Prostate gland (tissue), 2 donors: ENCODE measurements at places on chromosomes 12 and 14. TPM values are rescaled to one million over a fixed set of nuclear protein-coding genes. Genes with fewer than 3 reads are reported as not detected.
A peak's percentile ranks its signal among the peaks of the same experiment; 100 is the strongest.

DNA sequence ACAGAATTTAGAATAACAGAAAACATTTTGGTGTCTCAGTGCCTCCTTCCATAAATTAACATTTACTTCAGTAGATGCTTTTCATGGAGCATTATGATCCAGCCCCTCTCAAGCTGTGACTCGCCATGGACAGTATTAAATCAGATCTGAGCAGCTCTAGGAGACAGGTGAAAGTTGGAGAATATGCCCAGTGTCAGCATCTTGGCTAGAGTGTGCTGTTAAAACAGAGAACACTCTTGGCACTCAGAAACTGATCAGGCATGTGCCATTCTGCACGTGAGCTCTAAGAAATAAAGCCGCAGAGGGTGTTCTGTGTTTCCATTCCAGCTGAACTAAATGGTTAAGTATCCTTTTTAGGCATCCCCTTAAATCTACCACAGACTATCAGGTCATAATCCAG is 68.0 kb downstream of the DIP2B start:
- peak; percentile 12 for DNase-seq

- DNase-seq, result no peak
These were observed 7.2 kb downstream of the MFAP5 start for GRCh38 chr12:8655421-8655820.

- DNase-seq, result no peak
These were observed 8.2 kb downstream of the ALDH1L2 start for GRCh38 chr12:105076098-105076497.

Gene ZFHX2
- total RNA-seq, result 3.1 TPM

- DNase-seq, result no peak
These were observed 20.1 kb upstream of the CERS5 start for GRCh38 chr12:50187084-50187900.

Gene P2RX2
- 8.2 TPM for total RNA-seq

DNA sequence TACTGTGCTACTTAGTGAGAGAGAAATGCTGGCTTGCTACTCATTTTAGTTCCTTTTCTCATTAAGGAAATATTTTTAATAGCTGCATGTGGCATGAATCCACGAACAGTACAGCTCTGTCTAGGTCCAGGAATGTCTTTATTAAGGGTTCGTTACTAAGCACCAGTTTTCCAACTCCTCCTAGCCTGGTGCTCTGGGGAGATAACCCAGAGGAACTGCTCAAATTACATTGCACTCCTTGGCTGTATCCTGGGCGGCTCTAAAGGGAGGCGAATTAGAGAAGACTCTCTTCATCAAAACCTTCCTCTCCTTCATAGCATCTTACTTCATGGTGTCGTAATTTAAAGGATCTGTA is 101.3 kb downstream of the PPM1A start:
- no peak for DNase-seq

Gene SDR9C7
- not detected for total RNA-seq

DNA sequence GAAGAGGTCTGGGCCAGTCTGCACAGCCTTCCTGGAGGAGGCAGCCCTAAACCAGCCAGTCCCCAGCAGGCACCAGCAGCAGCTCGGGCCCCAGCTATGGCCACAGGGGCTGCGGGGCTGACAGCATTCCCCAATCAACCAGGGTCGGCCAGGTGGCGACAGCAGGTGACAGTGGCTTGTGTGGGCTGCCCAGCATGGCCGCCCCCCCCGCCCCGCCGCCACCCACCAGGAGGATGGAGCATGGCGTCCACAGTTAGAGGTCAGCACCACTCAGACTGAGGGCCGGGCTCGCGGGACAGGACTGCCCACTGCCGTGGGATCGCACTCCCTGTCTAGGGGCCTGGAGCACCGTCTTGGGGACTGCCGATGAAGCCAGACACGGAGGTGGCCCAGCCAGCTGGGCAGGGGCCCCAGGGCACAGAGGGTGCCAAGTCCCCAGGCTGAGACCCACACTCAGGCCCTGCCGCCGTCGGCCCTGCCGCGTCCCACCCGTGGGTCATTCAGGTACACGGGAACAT is 15.0 kb downstream of the AKT1 start:
- no peak for DNase-seq

DNA sequence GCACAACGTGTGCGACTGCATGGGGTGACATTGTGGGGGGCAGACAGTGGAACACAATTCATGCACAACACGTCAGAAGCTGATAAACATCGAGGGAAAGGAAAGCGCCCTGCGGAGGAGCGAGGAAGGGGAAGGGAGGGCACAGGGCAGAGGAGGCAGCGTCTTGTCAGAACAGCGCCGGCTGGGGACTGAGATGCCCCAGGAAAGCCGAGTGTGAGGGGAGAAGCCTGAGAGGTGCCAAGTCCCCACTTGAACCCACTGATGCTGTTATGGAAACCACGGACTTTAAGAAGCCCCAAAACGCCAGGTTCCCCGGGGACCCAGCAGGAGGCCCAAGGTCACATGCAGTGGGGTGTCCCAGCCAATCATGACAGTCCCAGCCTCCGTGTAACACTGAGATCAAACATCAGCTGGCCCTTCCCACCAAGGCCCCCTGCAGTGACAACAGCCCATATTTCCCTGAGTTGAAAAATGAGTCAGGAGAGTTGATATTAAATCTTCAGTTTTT is 70.0 kb downstream of the GALNT9 start:
- no peak for DNase-seq
